ENCODE measurements at places on chromosomes 3 and 15.
A peak's percentile ranks its signal among the peaks of the same experiment; 100 is the strongest.

- peak; percentile 49 for DNase-seq
Observed at GRCh38 chr15:83559310-83559966, 94.5 kb upstream of the ADAMTSL3 start.

- DNase-seq: no peak
Observed at GRCh38 chr3:43674345-43675085, 16.2 kb upstream of the ABHD5 start.

- no peak for DNase-seq
Observed at GRCh38 chr3:122312826-122313225, 12.2 kb upstream of the CSTA start.

DNA sequence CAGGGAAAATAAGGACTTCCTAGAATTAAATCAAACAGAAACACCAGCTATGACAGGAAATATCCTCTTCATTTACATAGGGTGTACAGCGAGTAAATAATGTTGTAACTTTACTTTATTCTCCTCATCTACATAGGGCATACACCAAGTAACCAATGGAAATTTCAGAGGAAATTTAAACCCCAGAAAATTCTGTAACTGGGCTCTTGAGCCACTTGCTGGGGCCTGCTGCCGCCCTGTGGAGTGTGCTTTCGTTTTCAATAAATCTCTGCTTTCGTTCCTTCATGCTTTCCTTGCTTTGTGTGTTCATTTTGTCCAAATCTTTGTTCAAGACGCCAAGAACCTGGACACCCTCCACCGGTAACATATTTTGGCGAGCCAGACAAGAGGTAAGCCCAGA, 990.4 kb upstream of the CADM2 start:
- DNase-seq: no peak

DNA sequence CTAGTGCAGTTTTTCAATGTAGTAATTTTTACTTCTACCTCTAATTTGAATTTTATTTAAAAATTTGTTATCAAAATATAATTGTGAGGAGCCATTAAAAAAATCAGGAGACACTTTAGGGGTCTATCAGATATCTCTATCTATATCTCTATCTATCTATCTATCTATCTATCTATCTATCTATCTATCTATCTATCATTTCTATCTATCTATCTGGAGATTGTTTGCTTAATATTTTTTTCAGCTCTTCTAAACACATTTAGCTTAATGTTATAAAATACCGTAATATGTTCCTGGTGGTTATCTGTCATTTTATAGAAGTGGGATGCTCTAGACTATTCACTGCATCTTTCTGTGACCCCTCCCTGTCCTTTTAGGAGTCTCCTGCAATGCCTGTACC, 193.7 kb upstream of the P2RY1 start:
- DNase-seq: no peak

- DNase-seq: peak; percentile 97
Observed at GRCh38 chr3:184335661-184336546, 1.5 kb upstream of the FAM131A start.

GRCh38 chr3:6516143-6516542, 344.8 kb upstream of the GRM7 start:
- DNase-seq: no peak

DNA sequence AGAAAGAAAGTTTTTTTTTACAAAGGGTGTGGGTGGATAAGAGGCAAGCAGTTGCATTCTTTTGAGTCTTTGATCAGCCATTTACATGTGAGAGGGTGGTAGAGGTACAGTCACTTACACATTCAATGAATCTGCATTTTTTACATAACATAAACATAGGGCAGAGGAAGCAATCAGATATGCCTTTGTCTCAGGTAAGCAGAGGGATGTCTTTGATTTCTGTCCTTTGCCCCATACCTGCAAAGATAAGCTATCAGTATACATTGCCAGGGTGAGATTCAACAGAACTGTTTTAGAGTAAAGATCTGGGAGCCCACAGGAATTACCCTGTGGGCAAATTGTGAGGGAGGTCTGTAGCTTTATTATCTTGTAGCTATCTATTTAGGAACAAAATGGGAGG, 5.4 kb upstream of the PPP1R2 start:
- DNase-seq: no peak

DNA sequence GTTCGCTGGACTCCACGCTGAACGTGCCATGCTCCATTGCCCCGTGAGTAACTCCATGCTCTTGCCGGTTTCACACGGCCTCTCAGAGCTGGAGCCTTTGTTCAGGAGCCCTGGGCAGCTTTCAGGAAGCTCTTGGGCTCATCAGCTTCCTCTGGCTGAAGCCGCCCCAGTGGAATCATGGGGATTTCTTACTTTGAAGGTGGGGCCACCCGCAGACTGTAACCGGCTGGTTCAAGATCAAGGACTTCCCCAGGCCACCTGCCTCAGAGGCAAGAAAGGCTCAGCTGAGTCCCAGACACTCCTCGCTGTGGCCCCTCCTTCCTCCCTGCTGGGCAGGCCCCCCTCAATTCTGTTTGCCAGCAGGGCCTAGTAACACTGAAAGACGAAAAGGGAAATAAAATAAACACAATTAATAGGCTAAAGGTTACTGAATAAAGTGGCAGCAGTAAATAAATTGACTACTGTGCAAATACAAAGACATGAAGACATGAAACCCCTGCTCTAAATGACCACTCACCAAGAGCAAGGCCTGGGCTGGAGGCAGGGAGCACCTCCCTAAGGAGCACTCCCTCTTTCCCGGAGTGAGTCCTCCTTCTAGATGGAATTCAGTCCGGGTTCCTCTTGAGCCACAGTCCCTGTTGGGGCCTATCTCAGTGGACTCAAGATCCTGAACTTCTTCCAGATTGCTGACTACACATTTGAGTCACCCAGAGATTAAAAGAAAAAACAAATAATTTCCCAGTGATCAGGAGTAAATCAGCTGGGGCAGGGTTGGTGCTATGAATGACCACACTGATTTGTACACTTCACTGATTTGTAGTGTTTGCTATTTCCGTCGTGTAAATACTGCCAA, 51.0 kb downstream of the ZDHHC19 start:
- no peak for DNase-seq

- DNase-seq: no peak
Observed at GRCh38 chr3:159824333-159824732, 164.3 kb upstream of the IL12A start.

GRCh38 chr3:117893638-117894037, 1141.0 kb downstream of the IGSF11 start:
- no peak for DNase-seq

GRCh38 chr15:70401709-70402108, 304.0 kb upstream of the TLE3 start:
- no peak for DNase-seq

DNA sequence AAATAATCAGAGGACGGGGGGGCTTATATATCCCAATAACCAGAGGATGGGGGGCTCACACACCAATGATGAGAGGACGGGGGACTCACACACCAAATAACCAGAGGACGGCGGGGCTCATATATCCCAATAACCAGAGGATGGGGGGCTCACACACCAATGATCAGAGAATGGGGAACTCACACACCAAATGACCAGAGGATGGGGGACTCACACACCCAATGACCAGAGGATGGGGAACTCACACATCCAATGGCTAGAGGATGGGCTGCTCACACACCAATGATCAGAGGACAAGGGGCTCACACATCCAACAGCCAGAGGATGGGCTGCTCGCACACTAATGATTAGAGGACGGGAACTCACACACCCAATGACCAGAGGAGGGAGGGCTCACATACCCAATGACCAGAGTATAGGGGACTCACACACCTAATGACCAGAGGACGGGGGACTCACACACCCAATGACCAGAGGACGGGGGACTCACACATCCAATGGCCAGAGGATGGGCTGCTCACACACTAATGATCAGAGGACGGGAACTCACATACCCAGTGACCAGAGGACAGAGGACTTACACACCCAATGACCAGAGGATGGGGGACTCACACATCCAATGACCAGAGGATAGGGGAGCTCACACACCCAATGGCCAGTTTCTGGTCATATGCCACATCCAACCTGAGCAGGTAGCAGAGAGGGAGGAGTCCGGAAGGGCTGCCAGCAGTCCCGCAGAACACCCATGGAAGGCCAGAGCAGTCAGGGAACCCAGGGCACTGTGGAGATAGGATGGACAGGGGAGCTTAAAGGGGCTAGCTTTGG, 10.6 kb downstream of the RAB6B start:
- DNase-seq: peak; percentile 28

GRCh38 chr3:132117642-132118041, 82.8 kb upstream of the CPNE4 start:
- no peak for DNase-seq

- DNase-seq: no peak
Observed at GRCh38 chr3:101061312-101061711, 68.1 kb upstream of the ABI3BP start.

DNA sequence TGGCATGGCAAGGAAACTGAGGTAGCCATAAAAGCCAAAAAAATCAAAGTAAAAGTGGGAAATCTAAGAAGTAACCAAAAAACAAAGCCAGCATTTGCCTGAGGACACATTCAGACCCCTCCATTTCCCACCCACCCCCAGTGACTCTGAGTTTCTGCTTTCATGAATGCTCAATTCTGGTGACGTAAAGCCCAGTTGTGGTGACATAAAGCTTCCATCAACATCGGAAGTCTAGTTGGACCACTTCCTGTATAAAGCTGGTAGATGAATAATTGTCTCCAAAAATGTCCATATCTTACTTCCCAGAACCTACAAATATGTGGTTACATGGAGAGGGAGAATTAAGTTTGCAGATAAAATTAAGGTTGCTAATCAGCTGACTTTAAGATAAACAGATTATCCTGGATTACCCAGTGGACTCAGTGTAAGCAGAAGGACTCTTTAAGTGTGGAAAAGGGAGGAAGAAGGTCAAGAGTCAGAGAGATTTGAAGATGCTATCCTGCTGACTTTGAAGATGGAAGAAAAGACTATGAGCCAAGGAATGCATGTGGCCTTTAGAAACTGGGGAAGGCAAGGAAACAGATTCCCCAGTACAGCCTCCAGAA, 62.0 kb upstream of the ST3GAL6 start:
- no peak for DNase-seq

DNA sequence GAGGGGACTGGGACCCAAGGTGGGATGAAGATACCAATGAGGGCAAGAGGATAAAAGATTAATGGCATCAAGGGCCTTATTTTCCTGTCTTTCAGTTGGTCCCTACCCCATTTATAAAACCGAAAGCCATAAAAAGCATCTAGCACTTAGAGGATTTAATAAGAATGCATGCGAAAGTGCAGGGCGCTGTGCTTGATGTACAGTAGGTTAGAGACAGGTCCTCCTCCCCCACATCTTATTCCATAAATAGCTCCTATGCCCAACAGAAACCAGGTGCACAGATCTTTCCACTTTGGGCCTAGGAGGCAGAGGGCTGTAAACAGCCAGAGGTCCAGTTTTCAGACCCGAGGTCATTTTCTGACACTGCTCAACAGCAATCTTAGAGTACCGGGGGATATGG, 1.2 kb downstream of the LPCAT4 start:
- no peak for DNase-seq

DNA sequence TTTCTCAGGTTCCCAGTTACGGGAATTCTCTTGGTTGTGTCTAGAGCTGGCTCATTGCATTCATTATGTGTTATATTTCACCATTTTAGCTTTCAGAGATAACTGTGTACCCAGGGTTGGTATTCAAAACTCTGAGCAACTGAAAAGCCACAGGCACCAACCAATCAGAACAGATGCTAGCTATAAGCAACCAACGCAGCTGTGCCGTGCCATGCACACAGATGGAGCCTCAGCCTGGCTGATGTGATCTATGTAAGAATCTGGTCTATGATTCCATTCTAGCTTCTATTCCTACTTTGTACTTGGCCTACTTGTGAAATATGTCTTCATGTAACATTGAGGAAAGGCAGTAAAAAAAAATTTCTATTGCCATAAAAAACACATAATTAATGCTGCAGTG, 95.0 kb upstream of the CCDC80 start:
- no peak for DNase-seq

- no peak for DNase-seq
Observed at GRCh38 chr15:50820808-50821382, 55.4 kb upstream of the SPPL2A start.

- DNase-seq: peak; percentile 50
Observed at GRCh38 chr3:42043099-42043813, 47.9 kb upstream of the TRAK1 start.

- DNase-seq: no peak
Observed at GRCh38 chr15:97012986-97013385, 682.5 kb downstream of the NR2F2 start.

DNA sequence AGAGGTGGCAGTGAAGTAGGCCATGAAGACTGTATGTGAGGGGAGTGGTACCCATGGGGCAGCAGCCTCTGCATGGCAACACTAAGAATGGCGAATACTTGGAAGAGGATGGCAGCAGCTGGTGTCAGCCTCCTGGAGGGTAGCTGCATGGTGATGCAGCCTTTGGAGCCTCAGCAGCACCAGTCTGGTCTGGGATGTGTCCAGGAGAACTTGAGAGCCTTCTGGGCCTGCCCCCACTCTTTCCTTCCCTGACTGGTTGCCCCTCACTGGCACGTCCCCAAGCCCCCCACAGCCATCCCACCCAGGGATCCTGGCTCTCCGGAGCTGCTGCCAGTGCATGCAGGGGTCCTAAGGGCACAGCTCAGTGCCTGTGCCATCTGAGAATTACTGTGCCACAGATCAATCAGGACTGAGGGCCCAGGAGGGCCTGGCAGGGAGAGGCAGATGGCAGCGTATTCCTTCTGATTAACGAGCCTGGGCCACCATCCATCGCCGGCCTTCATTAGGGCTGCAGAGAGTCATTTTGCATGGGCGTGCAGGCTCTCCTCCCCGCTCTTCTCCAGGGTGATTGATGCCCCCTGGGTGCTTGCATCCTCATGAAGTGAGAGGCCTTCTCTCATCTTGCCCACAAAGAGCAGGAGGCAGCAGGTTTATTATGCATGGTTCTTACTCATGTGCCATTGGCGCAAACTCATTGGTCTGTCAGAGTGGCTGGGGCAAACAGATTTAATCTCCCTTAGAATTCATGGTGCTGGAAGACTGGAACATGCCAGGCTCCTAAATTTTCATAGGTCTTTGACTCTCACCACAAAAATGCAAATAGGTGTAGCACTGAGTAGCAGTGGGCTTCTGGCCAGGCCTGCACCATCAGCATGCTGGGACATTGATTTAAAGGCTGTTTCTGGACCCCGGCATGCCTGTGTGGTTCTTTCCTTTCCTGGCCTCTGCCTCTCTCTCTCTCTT, 116.8 kb downstream of the EPHB1 start:
- DNase-seq: no peak

Measured in liver (tissue), 10 donors.